GM19239 (cell line): ENCODE measurements at places on chromosomes 11 and 22.

DNA sequence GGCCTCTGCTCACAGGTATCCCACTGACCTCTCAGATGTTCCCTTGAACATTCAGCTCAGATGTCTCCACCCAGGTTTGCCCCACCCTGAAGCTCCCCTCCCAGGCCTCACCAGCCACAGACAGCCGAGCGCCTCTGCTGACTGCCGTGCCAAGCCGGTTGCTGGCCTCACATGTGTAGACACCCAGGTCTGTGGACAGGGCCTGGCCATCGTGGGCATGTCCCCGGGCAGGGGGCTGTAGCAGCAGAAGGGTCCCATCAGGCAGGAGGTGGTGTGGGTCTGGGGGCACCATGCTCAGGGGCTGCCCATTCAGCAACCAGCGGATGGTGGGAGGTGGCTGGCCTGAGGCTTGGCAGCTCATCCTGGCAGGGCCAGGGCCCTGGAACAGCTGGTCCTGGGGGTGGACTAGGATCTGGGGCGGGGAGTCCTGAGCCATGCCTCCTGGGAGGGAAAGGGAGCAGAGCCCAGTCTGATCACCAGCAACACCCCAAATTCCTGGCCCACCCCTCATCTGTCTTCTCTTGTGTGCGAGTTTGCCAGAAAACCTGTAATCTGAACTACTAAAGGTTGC, 759 bp downstream of the ROBO4 start:
- DNase-seq: no peak

- no peak for DNase-seq
Observed at GRCh38 chr11:117314840-117315239, 1.2 kb downstream of the BACE1 start.

DNA sequence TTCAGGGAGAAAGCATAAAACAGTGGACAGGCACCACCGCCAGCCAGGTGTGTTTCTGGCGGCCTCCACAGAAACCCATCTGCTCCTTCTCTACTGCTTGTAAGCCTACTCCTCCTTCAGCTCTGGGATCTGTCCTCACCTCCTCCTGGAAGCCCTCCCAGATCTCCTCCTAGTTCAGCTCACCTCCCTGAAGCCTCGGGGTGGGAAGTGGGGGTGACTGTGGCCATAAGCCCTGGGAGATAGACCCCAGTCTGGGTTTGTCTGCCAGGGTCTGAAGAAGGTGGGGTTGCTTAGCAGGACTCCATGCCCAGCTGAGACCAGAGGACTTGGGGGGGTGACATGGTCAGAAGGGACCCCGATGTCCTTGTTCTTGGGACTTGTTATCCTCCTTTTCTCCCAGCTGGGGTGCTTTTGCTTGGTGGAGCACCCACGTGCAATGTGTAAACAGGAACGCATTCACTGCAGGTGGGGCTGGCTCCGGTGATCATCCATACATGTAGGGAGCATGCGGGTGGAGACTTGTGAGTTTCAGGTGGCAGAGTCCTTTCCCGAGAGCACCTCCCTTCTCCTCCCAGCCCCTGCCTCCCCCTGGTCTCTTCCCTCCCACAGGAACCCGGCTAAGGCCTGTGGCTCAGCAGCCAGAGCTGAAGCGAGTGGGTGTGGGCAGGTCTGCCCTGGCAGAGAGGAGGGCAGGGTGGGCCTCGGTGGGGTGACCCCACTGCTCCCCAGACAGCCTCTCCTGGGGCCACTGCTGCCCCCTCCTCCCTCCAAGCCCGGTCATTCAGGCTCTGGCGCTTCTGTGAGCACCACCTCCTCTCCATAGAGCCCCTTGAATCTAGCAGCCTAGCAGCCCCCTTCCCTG, 25.9 kb downstream of the MRGPRG start:
- no peak for DNase-seq

- DNase-seq: no peak
Observed at GRCh38 chr22:27820896-27821866, 19.6 kb upstream of the MN1 start.

- DNase-seq: no peak
Observed at GRCh38 chr11:6237761-6238302, 1.1 kb upstream of the CNGA4 start.

DNA sequence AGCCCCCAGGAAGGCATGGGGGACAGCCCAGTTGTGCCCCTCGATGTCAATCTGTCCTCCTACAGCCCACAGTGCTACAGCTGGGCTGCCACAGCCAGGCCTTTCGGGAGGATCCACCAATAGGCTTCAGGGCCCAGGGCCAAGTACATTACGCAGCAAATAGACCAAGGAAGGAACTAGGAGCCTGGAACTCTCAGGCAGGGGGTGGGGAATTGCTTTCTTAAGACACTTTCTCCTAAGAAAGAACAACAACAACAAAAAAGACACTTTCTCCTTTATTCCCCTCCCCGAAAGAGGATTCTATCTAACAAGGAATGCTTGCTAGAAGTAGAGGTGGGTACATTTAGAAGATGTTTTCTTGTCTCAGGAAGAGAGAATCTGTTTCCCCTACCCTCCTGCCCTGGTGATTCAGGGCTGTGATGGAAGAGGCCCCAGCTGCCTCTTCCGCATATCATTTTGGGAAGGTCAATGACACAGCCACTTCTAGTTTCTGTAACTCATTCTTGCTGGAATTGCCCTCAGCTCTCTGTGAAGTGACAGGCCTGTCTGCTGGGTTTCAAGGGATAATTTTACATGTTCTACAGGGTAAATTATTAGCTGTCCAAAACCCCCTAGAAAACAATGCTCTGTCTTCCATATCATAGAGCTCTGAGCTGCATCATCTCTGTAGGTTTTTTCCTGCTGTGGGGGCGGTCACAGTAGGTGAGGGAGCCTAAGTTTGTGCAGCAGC, 6.0 kb upstream of the MALAT1 start:
- DNase-seq: no peak

GRCh38 chr11:20894296-20894695, 224.9 kb downstream of the NELL1 start:
- no peak for DNase-seq

- no peak for DNase-seq
Observed at GRCh38 chr11:122168218-122168617, 52.2 kb upstream of the BLID start.

DNA sequence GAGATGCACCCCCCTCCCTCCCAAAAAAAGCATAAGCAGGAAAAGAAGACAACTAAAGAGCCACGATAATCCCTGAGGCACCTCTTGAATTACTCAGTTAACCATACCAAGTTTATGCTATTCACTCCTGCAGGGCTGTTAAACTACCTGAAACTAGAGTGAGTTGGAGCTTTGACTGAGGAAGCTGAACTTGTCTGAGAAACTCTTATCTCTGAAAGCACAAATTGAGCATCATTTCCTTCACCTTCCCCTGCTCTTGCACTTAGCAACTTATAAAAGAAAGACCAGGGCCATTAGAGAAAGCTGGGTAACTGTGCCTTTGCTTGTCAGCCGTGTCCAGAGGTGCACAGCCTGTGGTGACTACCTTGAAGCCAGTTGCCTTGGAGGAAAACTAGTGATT, 745.6 kb downstream of the NELL1 start:
- no peak for DNase-seq

DNA sequence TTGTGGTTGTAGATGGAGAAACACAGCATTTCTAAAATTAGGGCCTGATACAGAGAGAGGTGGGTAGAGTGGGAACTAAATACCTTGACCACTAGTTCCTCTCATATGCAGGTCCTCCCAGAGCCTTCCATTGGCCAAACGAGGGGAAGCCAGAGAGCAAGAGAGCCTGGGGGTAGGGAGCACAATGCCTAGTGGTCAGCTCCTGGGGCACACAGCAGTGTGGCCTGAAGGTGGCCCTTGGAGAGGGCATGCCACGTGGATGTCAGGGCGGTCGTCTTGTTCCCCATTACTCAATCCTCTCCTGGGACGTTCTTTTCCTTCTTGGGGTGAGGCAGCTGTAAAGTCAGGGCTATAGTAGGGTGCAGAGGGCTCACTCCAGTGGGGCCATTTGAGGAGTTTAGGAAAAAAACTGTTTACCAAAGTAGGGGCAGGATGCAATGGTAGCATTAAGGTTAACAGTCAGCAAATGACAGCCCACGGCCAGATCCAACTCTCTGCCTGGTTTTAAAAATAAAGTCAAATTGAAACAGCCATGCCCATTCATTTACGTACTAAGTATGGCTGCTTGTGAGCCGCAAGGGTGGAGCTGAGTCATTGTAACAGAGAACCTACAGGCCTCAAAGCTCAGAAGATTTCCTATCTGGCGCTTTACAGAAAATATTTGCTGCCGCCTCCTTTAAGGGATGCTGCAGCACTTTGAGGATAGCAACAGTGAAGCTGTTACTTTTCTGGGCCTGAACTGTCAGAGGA, 7.6 kb downstream of the MYO18B start:
- no peak for DNase-seq
